ENCODE measurements at places on chromosomes 1 and 21.

DNA sequence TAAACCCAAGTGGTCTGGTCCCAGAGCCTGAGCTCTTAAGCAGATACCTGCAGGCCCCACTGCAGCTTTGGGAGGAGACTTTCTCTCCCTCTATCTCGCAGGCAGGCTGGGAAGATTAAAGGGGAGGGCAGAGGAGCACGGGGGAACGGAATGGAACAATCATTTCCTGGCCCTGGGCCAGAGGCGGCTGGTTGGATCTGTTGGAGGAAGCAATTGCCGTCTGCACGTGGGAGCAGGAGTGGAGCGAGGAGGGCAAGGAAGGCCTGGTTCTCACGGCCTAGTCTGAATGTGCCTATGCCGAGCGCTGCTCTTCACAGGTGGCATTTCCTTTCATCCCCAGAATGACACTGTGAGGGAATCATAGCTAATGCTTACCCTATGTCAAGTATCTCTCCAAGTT, 23.7 kb downstream of the NKAIN1 start:
- no peak for DNase-seq

DNA sequence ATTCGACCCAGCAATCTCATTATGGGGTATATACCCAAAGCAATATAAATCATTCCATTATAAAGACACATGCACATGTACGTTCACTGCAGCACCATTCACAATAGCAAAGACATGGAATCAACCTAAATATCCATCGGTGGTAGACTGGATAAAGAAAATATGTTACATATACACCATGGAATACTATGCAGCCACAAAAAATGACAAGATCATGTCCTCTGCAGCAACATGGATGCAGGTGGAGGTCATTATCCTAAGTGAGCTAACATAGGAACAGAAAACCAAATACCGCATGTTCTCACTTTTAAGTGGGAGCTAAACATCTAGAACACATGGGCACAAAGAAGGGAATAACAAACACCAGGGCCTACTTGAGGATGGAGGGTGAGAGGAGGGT, 115.5 kb downstream of the PTPN14 start:
- DNase-seq, result no peak

GRCh38 chr1:22646384-22646783, 3.0 kb downstream of the C1QC start:
- DNase-seq, result no peak

DNA sequence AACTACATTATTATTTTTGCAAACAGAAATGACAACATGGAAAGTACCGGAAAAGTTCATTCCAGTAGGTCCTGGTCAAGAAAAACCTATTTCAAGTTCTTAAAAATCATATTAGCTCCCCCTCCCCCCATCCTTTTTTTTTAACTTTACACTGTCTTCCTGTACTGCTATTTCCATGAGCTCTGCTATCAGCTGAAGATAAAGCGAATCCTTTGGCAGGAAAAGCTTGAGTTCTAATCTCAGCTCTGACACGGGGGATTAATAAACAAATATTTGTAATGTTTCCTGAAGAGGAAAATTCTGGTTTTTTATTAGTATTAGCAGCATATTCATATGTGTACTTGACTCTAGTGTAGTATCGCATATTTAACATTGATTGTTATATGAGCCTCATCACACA, 190.7 kb upstream of the ESRRG start:
- DNase-seq, result no peak

GRCh38 chr1:162530307-162530987, 31.1 kb upstream of the UAP1 start:
- peak; percentile 66 for DNase-seq

GRCh38 chr1:11462224-11462923, 16.6 kb upstream of the DISP3 start:
- DNase-seq, result no peak

DNA sequence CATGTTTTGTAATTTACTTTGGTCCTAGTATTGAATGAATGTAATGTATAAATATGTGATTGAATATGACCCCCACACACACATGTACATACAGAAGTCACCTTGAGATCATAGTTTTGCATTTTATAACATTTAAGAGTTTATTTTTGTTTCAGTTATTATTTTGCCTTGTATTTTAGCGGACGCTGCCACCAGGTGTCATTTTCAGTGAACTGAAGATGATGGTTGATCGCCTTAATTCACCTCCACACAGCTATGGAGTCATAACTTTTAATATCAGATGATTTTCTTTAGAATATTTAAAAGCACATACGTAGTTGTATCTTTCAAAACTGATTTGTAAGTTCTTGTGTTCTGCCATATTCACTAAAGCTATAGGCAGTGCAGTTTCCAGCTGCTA, 130.4 kb downstream of the DYRK1A start:
- DNase-seq, result no peak

DNA sequence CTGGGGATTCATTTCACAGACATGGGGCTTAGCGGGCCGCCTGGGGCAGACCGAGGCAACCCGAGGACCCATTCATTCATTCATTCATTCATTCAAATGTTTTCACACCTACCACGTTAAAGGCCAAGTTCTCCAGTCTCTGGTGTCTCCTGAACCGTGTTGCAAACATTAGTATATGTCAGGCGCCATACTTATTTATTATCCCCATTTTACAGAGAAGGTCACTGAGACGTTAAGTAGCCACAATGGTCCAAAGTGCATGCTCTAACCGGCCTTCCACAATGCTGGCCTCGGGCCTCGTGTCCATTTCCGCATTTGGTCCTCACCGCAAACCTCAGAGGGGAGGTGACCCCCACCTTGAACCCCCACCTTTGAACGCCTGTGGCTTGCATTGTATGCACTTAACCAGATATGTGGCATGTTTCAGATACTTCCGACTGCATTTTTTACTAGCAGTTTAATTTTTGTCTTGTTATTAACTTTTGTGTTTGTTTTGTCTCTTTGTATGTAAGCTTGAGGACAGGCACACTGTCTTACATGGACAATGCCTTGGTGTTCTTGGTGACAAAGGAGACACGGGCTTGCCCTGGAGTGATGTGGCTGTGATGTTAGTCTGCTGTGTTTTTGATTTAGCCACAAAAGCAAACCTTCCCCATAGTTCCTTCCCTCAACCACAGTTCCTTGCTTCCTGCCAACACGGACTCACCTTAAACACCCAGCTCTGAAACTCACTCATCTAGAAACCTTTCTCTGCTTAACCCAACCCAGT, 1.2 kb upstream of the IFFO2 start:
- DNase-seq, result no peak

GRCh38 chr1:14970799-14971141, 182.8 kb upstream of the TMEM51 start:
- DNase-seq, result no peak

DNA sequence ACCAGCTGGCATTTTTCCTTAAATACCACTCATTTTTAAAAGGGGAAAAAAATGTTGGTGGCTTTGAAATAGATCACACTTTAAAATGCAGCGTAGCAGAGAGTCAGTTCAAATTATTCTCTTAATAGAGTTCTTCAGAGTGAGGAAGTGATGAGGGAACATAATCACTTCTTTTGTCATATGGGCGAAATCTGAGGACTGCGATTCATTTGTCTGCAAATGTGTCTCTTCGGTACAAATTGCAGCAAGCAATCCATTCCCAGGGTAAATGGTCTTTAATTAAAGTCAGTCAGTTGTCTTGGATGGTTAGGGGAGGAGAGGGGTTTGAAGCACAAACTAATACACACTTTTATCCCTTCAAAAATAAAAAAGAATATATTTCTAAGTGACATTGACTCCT, 86.0 kb upstream of the SELENON start:
- DNase-seq, result no peak

GRCh38 chr1:10484521-10484920, 9.8 kb downstream of the PEX14 start:
- no peak for DNase-seq

DNA sequence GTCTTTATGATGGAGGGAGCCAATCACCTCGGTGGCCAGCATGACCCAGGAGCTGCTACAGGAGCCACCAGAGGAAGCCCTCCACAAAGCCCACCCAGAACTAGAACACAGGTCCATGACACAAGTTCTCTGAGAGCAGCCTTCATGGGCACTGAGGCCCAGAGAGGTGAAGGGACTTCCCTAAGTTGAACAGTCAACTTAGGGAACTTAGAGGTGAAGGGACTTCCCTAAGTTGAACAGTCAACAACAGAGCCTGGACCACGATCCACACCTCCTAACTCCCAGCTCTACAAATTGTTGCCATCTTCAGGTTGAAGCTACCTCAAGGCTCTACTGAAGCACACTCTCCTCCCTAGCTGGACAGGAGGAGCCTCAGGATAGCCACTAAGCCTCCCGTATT, 132.7 kb downstream of the CCDC185 start:
- no peak for DNase-seq

GRCh38 chr1:224245188-224245587, 62.1 kb downstream of the DEGS1 start:
- DNase-seq, result peak; percentile 26

- peak; percentile 23 for DNase-seq
These were observed 9.7 kb upstream of the KRTAP7-1 start for GRCh38 chr21:30839304-30839703.

DNA sequence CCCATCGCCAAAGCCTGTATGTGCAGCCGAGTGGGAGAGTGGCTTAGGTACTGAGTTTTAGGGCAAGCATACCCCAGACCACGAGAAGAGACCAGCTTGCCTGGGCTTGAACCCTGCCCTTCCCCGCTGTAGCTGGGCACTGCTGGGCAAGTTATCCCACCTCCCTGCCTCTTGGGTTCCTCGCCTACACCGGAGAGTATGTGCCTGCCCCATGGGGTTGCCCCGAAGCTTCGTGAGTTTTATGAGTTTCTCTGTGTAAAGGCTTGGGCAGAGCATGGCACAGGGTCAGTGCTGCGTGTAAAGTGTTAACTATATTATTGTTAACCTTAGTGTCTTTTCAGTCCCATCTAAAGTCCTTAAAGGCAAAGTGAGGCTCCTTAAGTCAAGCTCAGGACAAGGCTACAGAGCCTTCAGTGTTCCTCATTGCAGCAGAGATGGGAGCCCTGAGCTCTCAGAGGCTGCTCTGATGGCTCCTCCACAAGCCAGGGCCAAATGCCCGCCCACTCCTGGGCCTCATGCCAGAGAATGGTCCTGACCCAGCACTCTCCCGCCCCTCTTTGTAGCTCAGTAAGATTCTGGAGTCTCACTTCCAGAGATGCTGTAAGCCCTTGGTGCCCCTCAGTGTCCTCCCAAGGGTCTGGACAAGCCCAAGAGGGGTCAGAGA, 37.0 kb upstream of the KCNA10 start:
- no peak for DNase-seq

GRCh38 chr1:20867847-20868246, 80.7 kb upstream of the HP1BP3 start:
- no peak for DNase-seq
